ENCODE measurements at places on chromosomes 5 and 9. TPM values are rescaled to one million over a fixed set of nuclear protein-coding genes. Genes with fewer than 3 reads are reported as not detected.

MEIKIN gene
- total RNA-seq = not detected

AK1 gene
- 75.9 TPM for total RNA-seq

AK3 gene
- total RNA-seq = 28.1 TPM

TNFSF15 gene
- total RNA-seq = 1.8 TPM

SRA1 gene
- 23.4 TPM for total RNA-seq

CDC25C gene
- 1.1 TPM for total RNA-seq

NMUR2 gene
- total RNA-seq = not detected

SLC46A2 gene
- 1.0 TPM for total RNA-seq

C9 gene
- total RNA-seq = 0.55 TPM

CD72 gene
- total RNA-seq = 127 TPM

PCDHAC1 gene
- 0.39 TPM for total RNA-seq

COL5A1 gene
- total RNA-seq = 27.7 TPM

SLIT3 gene
- 12.6 TPM for total RNA-seq

ESM1 gene
- 0.33 TPM for total RNA-seq
